ENCODE measurements at places on chromosomes 12 and 14.
A peak's percentile ranks its signal among the peaks of the same experiment; 100 is the strongest.

GRCh38 chr14:95507701-95508103 is 8.7 kb downstream of the SYNE3 start:
- DNase-seq, result no peak

DNA sequence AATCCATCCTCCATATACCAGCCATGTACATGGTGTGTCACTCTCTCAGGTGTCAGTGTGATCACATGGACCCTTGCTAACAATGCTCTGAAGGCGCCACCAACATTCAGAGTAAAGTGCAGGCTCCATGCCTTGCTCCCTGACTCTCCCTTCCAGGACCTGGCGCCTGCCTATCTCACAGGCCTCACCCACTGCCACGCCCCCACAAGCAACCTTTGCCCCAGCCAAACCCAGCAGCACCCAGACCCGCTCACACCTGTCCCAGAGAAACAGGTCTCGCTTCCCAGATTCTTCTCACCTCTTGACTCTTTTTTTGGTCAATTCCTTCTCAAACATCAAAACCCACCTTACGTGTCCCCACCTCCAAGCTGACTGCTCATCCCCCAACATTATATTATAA is 52.3 kb downstream of the KCNK10 start:
- no peak for DNase-seq

GRCh38 chr12:124450376-124450750 is 117.0 kb downstream of the NCOR2 start:
- no peak for DNase-seq

GRCh38 chr12:13181375-13182070 is 15.0 kb upstream of the EMP1 start:
- no peak for DNase-seq

GRCh38 chr12:62522984-62523383 is 56.4 kb downstream of the MON2 start:
- DNase-seq, result peak; percentile 41

DNA sequence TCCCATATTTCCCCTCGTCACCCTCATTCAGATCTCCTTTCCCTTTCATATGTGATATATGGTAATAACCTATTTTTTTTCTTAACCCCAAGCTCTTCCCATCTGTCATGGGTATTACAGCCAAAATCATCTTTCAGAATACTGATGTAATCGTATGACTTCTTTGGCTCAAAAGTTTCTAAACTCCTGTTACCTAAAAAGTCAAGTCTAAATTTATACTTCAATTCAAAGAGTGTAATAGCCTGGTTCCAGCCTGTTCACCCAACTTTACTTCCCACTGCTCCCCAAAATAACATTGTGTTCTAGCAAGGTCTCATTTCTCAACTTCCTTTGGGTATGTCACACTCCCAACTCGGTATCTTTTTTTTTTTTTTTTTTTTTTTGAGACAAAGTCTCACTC is 48.5 kb downstream of the TBK1 start:
- peak; percentile 53 for DNase-seq

DNA sequence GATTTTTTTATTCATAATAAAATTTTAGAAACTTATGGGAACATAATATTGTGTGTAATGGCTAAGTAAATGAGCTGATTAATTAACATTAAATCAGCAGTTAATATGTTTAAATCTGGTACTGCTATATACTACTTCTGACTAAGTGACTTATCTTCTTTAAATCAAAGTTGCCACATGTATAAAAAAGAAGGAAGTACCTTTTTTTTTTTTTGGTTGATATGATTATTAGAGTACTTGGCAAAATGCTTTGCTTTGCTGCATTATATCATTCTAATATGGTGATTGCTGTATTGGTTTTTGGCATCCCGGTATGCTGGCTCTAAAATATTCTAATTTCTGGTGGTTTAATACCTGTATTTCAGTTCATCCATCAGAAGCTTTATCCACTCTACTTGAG is 319.1 kb upstream of the RGS6 start:
- no peak for DNase-seq

DNA sequence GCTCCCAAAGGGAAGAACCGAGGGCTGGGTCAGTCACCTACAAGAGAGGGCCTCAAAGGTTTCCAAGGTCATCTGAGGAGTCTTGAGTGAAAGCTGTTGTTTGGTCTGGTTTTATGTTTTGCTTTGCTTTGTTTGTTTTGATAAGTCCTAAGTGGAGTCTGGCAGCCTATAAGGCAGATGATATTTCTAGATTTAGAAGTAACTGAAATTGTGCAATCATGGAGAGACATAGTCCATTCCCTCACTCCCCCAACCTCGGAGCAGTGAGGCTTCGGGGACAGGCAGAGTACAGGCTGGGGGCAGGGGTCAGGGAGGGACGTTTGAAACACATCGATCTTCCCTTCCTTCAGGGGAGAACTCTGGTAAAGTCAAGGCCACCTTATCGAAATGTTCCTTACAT is 42.3 kb downstream of the TTC9 start:
- no peak for DNase-seq

- DNase-seq, result peak; percentile 58
These were observed 38.6 kb downstream of the MGST1 start for GRCh38 chr12:16385782-16386646.

DNA sequence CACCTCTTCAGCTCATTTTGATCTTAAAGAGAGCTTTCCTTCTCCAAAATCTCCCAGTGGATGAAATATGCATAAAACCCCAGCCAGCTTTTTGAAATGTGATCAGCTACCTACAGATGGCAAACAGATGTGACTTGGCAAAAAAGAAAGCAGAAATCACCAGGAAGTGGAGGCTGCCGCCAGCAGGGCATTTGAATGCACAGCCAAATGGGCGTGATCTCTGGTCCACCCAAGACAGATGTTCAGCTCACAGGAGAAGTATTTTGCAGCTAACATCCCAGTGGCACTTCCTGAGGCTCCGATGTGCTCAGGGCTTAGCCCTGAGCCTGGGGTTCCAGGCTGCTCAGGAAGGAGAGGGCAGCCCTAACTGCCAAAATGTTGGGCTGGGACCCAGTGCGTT is 78.3 kb downstream of the LGMN start:
- DNase-seq, result peak; percentile 47

- no peak for DNase-seq
These were observed 450.0 kb downstream of the FOXG1 start for GRCh38 chr14:29216268-29217232.

GRCh38 chr14:91126761-91127160 is 12.9 kb downstream of the DGLUCY start:
- DNase-seq, result no peak

- no peak for DNase-seq
These were observed at the start of gene PTCSC3 for GRCh38 chr14:36176524-36176923. TSS of gene PTCSC3 (minus strand) at chr14:36176722.

- DNase-seq, result no peak
These were observed 30.6 kb downstream of the BORCS5 start for GRCh38 chr12:12387501-12387900.

- DNase-seq, result no peak
These were observed 6.3 kb upstream of the ART4 start for GRCh38 chr12:14849661-14850060.

- no peak for DNase-seq
These were observed 394.3 kb downstream of the EGLN3 start for GRCh38 chr14:33556382-33557121.

DNA sequence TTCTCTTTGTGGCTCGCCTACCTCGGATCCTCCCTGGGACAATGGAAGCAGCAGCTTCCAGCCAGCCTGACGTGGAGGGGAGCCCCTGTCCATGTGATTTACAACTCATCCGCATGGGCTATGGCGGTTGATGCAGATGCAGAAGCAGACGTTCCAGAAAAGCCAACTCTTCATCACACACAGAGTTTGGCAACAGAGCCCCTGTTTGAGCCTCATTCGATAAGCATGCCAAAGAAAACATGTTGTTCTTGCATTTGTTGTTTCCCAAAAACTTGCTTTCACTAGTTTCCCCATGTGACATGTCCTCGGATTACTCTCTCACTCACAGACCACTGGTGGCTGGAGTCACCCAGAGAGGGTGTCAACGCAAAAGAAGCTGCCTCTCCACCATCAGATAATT is 16.4 kb upstream of the TC2N start:
- DNase-seq, result no peak

DNA sequence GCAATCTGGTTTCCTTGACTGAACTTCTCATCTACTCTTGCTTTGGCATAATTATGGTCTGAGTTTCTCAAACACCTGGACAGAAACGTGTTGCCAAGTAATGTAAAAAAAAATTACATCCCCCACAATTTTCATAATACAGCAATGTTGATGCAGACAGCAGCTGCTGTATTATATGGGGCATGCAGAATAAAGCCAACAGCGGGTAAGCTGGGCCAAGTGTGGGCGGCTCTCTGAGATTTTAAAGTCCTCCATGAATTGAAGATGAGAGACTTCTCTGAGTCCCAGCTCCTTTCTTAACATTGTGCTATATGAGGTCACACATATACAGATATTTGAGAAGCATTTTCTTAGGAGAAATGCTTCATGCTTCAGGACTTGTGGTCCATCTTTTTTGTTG is 881.2 kb downstream of the GALC start:
- DNase-seq, result no peak

- DNase-seq, result peak; percentile 84
These were observed 79.2 kb upstream of the NCOR2 start for GRCh38 chr12:124646385-124647230.

DNA sequence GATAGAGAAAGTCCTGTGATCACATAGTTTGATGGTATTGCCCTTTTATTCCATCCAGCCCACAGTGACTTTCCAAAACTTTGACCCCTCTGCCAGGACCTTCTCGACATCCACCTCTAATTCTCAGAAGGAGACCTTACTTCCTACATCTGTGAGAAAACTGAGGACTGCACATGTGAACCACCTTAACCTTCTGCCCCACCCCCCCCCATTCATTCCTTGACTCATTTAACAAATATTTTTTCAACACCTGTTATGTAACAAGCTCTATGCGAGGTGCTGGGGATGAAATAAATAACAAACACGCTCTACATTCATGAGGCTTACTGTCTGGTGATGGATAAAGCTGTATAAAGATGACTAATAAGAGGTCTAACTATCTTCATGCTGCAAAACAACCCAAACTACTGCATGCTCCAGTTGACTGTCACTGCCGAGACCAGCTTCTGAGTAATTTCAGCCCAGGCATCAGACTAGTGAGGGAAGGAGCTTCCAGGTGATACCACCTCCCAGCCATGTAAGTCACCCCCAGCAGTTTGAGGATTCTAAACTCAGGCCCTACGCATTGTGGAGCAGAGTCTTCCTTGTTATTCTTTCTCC is 1.9 kb upstream of the HAL start:
- DNase-seq, result no peak

GRCh38 chr12:2287589-2287988 is 234.8 kb downstream of the CACNA1C start:
- no peak for DNase-seq

DNA sequence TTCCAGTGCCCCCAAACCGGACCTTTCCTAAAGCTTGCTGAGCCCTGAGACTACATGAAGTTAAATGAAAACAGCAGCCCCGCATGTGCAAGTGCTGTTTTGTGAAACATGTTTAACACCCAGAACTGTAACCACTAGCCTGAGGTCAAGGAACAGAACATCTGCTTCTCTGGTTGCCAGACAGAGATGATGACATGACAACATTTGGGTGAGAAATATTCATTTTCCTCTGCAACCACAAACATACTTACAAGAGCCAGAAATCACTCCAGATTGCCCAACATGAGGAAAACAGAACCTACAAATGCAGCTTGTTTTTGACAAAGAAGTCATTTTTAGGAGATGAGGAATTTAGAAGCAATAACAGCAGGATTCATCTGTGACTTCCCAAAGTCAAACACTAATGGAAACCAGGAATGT is 110.4 kb downstream of the BCAT1 start:
- DNase-seq, result peak; percentile 79

- peak; percentile 89 for DNase-seq
These were observed 44.5 kb downstream of the GTF2A1 start for GRCh38 chr14:81176241-81176640.

DNA sequence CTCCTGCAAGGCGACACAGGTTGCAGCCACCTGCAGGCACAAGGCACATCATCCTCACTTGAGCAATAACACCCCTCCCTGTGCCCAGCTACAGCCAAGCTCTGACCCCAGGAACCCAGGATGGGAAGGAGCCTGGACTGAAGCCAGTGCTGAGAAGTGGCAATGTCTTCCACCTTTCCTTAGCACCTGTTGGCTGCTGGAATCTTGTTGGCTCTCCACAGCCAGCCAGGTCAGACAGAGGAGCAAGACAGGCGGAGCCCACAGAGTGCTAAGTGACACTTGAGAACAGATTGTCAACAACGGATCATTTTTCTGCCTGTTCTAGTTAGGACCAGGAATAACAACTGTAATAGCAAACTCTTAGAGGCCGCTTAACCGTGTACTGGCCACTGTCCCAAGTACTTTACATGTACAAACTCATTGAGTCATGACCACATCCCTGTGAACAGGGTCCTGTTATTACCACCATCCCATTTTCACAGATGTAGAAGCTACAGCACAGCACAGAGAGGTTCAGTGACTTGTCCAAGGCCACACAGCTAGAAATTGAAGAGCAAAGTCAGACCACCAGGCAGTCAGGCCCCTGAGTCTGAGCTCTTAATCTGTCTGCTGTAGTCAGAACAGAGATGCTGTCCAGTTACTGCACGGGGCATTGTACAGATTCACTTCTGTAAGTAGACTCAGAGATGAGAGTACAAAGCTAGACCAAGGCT is 45.6 kb downstream of the RNFT2 start:
- no peak for DNase-seq

DNA sequence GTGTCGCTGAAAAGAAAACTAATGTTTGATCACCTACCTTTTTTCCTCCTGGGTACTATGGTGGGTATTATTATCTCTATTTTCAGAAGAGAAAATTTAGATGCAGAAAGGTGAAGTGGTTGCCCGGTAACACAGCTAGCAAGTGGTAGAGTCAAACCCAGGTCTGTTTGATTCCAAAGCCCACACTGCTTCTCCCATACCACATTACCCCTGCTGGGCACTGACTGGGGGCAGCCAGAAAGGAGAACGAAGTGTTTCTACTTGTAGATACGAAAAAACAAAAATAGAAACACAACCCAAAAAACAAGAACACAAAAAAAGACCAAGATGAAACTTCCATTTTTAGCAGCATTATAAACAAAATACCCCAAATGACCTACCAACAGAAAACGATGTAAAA is 142.2 kb downstream of the SLC41A2 start:
- DNase-seq, result no peak

GRCh38 chr14:54085232-54085761 is 128.7 kb upstream of the BMP4 start:
- DNase-seq, result no peak

GRCh38 chr14:64970776-64971477 is 1.2 kb downstream of the RAB15 start:
- no peak for DNase-seq

- no peak for DNase-seq
These were observed 1.8 kb upstream of the AQP5 start for GRCh38 chr12:49959685-49960473.

DNA sequence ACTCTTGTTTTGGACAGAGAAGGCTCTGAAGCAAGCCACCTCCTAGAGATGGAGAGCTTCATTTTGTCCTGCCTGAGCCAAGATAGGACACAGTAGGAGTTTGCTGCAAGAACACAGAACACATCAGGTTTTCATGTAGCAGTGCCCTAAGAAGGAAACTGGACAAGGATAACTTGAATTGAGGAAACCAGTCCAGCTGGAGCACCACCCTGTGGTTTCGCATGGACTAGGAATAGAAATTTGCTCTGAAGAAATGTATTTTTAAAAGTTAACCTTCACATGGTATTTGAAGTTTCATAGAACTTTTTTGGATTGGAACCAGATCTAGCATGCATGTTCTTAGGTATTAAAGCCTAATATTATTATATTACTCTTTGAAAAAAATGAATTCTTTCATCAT is 68.8 kb downstream of the RERG start:
- DNase-seq, result no peak

GRCh38 chr12:71219224-71219623 is 61.4 kb upstream of the TSPAN8 start:
- no peak for DNase-seq

Measured in inflammatory macrophage treated with lipopolysaccharide for 1 hour (primary cell).